ENCODE measurements at places on chromosomes 6 and 20.

GRCh38 chr6:18347866-18348265 lies 39.3 kb upstream of the RNF144B start:
- no peak for DNase-seq

GRCh38 chr20:34546751-34547181 lies 11.8 kb upstream of the MAP1LC3A start:
- DNase-seq: no peak

GRCh38 chr6:69796073-69796641 lies 653 bp downstream of the LMBRD1 start:
- peak; percentile 11 for DNase-seq

GRCh38 chr6:158143700-158144099 lies 24.4 kb downstream of the SERAC1 start:
- no peak for DNase-seq

DNA sequence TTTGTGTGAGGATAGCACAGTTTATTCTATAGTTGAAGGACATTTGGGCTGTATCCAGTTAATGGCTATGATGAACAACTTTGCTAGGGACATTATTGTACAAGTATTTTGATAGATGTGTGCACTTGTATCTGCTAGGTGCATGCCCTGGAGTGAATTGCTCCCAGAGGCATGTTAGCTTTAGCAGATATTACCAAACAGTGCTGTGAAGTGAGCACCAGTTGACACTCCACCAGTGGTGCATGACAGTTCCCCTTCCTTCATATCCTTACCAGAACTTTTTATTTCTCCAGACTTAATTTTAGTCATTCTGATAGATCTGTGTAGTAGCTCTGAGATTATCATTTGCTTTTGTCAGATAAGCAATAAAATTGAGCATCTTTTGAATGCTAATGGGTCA lies 48.9 kb upstream of the ENPP5 start:
- no peak for DNase-seq

DNA sequence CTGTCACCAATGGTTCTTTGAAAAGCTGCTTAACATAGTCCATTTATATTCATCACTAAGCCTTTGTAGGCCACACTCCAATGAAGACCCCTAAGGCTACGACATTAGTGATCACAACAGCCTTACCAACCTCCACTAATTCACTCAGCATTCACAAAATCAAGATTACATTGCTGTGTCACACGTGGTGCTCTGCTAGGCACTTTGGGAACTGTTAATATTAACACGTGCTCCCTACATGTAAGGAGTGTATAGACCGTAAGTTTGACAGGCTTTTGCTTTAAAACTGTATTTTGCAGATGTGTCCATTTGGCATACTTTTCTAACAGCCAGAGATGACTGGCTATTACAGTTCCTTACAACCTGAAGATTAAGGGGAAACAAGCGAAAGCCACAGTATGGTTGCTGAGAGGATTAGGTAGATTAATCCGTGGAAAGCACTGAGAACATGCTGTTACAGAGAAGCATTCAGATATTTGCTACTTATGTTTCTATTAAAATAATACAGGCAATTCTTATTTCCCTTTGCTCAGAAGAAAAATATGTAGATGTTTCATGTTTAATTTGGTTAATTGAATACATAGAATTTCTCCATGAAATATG lies 69.7 kb downstream of the SAMD3 start:
- no peak for DNase-seq

DNA sequence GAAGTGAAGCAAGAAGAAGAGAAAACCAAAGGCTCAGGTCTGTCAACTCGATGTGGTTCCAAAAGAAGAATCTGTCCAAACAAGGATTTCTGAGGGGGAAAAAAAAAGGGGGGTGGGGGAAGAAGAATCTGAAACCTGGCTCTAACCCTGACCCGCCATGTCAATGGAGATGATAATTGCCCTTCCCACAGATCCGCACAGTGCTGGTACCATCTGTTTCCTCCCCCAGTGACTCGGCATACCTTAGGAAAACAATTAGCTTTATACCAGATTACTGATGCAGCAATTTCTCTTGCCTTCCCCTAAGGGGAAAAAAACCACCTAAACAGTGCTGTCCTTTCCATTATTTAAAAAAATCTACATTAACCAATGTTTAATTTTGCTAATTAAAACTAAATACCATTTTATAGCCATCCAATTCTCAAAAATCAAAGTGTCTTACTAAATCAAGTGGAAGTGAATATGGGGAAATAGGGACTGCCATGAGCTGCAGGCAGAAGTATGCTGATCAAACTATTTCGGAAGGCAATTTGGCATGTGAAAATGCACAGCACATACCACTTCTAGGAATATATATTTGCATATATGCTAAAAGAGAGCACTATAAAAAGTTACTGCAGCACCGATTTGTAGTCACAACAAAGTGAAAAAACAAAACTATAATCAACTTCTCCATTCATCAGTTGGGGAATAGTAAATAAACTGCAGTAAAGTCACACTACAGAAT lies 46.8 kb downstream of the MAP7 start:
- no peak for DNase-seq

DNA sequence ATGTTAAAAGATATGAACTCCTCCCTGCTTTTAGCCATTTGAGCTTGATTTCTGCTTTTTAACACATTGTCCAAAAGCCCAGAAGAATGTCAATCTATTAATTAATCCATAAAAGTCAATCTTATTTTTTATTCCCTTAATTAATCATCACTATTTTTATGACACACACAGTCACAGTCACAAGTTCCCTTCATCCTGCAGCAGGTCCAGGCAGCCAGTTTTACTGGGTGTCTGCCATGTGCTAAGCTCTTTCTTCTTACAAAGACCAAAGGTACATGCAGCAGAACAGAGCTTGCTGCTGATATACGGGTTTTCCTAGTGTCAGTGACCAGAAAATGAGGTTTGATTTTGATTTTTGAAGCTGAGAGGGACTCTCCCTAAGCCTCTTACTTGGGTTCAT lies 53.3 kb upstream of the SLC22A23 start:
- DNase-seq: no peak

DNA sequence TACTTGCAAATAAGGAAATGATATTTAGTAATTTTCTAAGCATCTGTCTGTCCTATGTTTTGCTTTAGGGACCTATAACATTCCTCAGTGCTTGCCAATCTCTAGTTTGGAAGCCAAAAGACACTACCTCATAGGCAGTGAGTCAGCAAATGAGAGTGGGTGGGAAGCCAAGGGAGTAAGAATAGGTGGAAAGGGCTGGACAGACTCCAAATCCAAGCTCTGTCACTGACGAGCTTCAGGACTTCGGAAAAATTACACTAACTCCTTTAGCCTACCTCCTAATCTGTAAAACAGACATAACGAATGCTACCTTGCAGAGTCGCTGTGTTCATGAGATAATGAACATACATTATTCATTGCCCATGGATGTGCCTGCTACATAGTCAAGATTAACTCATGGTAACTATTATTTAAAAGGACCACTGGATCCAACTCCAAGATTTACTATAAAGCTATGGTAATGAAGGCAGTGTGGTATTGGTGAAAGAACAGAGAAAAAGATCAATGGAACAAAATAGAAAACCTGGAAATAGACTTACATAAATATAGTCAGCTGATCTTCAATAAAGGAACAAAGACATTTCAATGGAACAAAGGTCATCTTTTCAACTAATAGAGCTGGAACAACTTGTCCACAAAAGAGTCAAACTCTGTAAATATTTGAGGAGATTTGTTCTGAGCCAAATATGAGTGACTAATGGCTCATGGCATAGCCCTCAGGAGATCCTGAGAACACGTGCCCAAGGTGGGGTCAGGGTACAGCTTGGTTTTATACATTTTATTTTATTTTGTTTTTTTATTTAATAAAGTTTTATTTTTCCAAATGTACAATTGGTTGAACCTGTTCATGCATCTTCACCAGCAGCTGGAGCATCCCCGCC lies 64.1 kb downstream of the FAM50B start:
- no peak for DNase-seq

DNA sequence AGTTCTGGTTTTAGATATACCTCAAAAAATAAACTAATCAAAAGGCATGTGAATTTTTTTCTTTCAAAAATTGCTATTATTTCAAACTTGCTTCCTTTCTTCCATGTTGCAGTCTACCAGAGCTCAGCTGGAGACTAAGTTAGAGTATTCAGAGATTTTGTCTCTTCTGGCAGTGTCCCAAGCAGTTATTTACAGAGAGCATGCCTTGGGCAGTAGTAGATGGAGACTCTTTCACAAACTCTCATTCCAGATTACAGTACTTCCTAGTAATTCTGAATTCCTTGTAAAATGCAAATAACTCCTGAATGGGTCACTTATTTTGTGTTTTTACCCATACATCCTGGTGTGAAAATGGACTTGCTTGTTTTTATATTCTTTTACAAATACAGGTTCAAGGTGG lies 703.4 kb downstream of the EPHA7 start:
- no peak for DNase-seq

GRCh38 chr20:58229198-58229798 lies 845 bp upstream of the ANKRD60 start:
- no peak for DNase-seq
